Large intestine (tissue), 12 donors: ENCODE measurements at places on chromosomes 4 and X.

- DNase-seq, result no peak
These were observed 48.0 kb upstream of the GRXCR1 start for GRCh38 chr4:42844422-42845070.

GRCh38 chr4:123922847-123923246 lies 526.3 kb downstream of the SPRY1 start:
- no peak for DNase-seq

- no peak for DNase-seq
These were observed 28.4 kb upstream of the NAP1L5 start for GRCh38 chr4:88725986-88726385.

GRCh38 chr4:13917015-13917414 lies 289.5 kb upstream of the BOD1L1 start:
- DNase-seq, result peak; percentile 77

- DNase-seq, result no peak
These were observed 4.0 kb downstream of the PCYT1B start for GRCh38 chrX:24643116-24643515.

DNA sequence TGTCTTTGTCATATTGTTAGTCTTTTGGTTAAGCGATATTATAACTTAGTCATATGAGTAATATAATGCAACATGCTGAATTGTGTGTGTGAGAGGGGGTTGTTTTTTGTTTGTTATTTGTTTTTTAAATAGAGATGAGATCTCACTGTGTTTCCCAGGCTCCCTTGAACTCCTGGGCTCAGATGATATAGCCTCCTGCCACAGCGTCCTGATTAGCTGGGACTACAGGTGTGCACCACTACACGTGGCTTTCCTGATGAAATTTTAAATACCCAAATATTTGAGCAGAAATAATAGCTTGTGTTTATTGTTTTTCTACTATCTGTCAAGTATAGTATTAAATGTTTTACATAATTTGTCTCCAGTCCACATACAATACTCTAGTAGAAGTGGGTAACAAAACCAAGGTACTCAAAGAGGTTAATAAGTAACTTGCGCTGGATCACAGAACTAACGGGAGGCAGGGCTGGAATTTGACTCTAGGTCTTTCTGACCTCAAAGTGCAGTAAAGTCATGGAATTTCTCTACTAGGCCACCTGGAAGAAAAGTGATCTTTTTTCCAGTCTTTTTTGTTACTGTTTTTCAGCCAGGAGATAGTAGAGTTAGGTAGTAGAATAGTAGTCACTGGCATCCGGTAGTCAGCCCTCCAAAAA lies 47.8 kb downstream of the CLCN3 start:
- DNase-seq, result peak; percentile 76

DNA sequence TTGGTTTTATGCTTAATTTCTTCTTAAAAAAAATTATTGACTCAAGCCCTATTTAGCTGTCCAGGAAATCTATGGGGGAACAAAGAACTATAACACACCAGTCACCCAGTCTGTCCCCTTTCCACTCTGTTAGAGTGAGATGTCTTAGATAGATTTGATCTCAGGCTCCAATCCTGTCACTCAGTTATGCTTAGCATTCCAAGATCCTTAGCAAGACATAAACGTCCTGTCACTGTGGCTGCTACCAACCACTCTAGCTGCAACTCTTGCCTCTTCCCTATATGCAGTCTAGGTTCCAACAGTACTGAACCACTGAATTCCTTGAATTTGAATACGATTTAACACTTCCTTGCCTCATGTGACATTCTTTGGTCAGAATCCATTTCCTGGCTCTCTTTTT lies 241.9 kb upstream of the NWD2 start:
- no peak for DNase-seq

- DNase-seq, result no peak
These were observed 25.1 kb downstream of the RAB9B start for GRCh38 chrX:103806862-103807474.

DNA sequence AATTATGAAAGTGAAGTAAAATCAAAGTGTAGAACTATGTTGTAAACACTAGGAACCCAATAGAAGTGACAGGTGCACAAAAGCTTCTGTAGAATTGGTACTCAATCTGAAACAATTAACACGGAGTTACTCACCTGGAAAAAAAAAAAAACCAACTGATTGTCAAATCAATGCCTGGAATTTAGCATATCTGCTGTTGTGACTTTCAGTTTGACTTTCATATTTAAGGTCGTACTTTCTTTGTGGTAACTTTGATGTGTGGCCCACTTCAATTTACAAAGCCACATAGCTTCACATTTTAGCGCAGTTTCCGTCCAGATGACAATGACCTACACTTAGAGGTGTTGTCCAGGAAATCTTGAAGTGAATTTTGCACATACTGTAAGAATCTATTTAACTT lies 1124.9 kb downstream of the STIM2 start:
- no peak for DNase-seq
